ENCODE measurements at places on chromosomes 3 and 15.

- DNase-seq = no peak
Measured at GRCh38 chr3:190076601-190077394, 43.9 kb downstream of the P3H2 start.

DNA sequence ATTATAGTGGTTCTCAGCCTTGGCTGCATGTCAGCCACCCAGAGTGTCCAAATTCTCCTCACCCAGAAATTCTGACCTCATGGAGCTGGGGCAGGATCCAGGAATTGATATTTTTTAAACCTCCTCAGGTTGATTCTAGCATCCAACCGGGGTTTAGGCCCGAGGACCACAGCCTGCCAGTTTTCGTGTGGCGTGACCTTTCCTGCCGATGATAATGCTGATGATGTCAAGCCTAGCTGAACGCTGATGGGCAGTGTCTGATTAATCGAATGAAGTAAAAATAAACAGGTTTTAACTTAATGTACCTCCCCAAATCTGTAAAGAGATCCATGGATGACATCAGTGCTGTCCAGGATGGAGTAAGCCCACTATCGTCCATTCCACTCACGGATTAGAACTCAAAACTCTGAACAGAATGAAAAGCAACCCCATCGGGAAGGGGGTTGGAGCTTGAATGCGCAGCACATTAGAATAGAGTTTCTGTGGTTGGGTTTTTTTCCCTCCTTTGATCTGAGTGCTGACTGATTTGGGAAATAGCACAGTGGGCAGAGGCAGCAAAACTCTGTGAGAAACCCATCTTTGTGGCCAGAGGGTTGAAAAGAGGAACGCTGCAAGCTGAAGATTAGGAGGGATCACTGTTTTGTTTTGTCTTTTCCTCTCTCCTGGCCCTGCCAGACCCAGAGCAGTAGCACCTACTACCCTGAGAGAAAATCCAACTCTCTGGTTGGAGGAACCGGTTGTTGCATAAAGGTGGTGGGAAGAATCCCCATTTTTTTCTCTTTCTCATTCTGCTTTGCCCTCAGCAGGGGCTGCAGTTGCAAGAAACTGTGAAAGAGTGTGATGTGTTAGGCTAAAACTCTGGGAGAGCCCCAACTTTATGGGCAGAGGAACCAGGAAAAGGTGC, 153.9 kb downstream of the APBA2 start:
- no peak for DNase-seq

GRCh38 chr3:43539321-43539720, 82.5 kb downstream of the ANO10 start:
- no peak for DNase-seq

DNA sequence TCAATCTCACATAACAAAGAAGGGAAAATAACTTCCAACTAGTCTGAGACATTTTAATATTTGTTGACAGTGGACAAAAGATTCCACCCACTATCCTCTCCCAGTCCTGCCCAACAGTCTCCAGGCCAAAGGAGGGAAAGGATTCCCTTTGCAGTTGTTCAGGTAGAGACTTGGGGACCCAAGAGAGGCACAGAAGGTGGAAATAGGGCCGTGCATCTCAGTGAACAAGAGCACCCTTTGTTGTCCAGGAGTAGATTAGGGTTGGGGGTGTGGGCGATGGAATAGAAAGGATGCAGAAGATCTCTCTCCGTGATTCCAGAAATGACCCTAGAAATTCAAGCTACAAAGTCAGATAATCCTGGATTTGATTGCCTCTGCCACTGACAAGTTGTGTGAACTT, 44.8 kb upstream of the TRA2B start:
- DNase-seq = no peak

- DNase-seq = no peak
Measured at GRCh38 chr15:35136321-35137189, 51.5 kb upstream of the NANOGP8 start.

DNA sequence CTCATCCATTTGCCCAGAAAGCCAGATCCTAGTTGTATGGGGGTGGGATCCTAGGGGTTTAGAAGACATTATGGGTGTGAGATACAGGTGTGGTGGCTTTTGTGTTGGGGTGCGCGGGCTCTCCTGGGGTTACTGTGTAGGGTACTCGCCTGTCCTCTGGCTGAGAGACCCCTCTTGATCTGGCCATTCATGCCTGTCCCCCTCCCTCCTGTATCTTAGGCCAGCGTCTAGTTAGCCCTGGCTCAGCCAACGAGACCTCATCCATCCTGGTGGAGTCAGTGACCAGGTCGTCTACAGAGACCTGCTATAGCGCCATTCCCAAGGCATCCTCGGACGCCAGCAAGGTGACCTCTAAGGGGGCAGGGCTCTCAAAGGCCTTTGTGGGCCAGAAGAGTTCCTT, 41.4 kb downstream of the DNASE1L3 start:
- no peak for DNase-seq

DNA sequence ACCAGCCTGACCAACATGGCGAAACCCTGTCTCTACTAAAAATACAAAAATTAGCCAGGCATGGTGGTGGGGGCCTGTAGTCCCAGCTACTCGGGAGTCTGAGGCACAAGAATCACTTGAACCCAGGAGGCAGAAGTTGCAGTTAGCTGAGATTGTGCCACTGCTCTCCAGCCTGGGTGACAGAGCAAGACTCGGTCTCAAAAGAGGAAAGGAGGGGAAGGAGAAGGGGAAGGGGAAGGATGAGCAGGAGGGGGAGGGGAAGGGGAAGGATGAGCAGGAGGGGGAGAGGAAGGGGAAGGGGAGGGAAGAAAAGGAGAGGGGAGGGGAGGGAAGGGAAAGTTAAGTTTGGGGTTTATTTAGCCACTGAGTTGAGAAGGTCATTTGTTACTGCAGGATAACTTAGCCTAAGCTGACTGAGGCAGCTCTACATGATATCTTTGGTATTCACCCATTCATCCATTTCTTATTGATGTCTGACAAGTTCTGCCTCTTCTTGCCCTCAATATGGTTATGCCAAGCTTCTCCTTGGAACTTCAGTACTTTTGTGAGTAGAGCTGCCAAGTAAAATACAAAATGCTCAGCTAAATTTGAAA, 15.9 kb upstream of the ABHD2 start:
- no peak for DNase-seq

- DNase-seq = no peak
Measured at GRCh38 chr3:58375254-58375653, 42.6 kb downstream of the PXK start.
